Cortex of kidney (tissue), 1 donor: ENCODE measurements at places on chromosomes 5 and 9.

GRCh38 chr9:35000535-35001284, 11.2 kb downstream of the DNAJB5 start:
- no peak for DNase-seq

GRCh38 chr9:34552986-34553385, 30.2 kb upstream of the ENHO start:
- no peak for DNase-seq

DNA sequence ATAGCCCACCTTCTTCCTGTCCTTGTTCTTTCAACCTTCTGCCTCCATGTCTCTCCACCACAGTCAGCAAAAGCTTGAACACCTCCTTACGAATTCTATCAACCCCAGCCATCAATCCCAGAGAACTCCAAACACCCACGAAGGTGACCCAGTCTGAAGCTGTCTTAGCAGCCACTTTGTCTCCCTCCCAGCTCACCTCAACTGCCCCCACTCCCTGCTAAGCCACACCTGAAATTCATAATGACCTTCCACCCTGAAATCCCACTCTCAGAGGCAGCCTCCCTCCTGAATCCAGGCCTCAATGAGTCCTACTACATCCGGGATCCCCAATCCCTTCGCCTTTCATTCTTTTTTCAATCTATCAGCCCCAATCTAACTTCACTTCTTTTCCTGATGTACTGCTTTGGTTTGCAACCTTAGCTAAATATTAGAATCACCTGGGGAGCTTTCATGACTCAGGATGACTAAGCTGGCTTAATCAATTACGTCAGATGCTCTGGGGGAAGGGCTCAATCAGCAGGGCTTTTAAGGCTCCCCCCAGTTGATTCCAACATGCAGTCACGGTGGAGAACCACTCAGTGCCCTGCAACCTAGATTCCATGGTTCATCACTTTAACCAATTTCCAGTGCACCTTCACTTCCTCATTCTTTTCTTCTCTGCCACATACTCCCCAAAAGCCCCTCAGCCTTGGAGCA, 32.2 kb downstream of the BHMT start:
- no peak for DNase-seq

- no peak for DNase-seq
Measured at GRCh38 chr5:107670087-107670931, 428 bp downstream of the EFNA5 start.

- DNase-seq: no peak
Measured at GRCh38 chr5:157066080-157066479, 7.2 kb upstream of the HAVCR1 start.

DNA sequence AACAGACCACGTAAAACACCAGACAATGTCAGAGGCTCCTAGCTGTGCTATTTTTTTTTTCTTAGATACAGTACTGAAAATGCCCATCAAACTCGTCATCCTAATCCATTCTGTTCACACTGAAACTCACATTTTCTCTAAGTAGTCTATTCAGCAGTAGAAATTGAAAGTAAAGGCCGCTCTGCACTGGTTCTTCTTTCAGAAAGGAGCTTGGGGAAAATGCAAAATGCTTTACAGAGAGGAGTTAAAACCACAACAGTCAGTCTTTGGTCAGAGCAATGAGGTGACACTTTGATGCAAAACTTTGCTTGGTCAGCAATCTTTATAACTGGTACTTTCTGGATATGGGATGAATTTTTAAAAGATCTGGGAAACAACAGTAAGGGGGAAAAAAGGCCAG, 43.8 kb upstream of the SUSD1 start:
- DNase-seq: no peak

GRCh38 chr9:92954049-92954861, 6.9 kb downstream of the FGD3 start:
- DNase-seq: no peak

- DNase-seq: no peak
Measured at GRCh38 chr9:89311346-89312221, 589 bp downstream of the CKS2 start.

DNA sequence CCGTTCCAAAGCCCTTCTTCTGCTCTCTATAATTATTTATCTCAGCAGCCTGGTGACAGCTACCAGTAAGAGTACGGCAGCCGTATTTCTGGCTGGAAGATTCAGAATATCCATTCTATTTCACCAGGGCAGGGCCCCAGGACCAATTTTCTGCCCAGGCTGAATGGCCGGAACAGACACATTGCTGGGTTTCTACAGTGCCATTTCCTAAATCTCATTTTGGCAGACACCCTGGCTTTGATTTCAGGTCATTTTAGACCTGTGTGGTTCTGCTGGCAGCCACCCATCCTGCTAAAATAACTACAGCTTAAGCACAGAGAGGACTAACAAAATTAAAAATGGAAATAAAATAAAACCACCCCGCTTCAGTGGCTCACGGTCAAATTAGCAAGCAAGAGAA, 95.0 kb downstream of the CRB2 start:
- DNase-seq: no peak

DNA sequence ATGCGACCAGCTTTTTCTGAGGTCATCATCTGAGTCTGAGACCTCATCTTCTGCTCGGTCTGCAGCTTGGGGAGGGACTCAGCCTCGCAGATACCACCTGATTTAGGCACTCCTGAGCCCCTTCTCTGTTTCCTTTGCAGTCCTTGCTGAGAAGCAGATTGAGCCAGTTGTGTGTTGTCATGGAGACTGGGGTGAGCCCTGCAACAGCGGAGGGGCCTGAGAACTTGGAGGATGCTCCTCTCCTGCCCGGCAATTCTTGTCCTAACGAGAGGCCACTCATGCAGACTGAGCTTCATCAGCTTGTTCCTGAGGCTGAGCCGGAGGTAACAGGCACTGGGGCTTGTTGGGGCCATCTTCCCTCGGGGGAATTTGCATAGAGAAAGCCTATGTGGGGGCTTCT, 19.2 kb downstream of the TEX53 start:
- DNase-seq: no peak

GRCh38 chr5:39587675-39588074, 162.9 kb upstream of the DAB2 start:
- DNase-seq: no peak

DNA sequence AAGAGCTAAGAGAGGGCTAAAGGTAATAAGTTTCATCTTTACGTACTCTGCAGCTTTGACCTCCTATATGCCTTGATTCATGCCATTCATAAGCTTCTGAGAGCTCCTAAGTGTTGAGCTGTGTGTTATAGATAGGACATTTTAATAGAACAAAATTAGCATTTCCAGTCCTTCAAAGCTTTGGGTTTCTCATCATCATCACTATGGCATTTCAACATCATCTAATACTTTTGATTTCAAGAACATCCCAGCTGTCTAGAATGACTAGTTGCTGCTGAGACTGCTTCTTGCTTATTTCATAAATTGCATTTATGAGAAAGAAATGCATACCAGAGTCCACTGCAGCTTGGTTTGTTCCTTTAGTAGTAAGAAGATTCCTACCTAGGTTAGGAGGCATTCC, 201.7 kb downstream of the SGCD start:
- DNase-seq: no peak

DNA sequence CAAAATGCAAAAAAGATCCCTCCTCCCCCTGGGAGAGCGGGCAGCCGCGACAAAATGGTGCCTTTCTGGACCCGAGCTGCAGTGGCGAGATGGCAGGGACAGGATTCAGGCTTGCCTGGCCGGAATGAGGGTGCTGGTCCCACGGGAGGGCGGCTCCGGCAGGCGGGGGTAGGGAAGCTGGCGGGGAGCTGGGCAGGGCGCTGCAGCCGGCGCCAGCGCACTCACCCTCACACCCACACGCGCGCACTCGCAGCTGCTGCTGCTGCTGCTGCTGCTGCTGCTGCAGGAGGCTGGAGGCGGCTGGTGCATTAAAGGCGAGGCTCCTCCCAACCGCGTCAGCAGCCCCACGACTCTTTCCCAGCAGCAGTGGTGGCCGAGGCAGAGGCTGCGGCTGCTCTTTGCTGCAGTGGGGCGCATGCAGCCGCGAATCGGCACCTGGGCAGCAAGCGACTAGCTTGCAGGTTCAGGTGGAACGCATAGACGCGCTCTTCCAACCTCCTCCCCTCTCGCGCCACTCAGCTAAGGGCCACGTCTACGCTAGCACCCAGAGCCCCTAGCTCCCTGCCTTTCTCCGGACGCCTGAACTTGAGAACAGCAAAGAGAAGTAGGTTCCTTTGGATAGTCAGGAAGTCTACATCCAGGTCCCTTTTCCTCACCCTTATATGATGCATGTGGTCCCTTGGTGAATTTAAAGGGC, at the start of gene PPP2R2B:
Gene PPP2R2B, minus strand, starts transcription at position 282 of the 697 bp plus-strand sequence.
- no peak for DNase-seq

DNA sequence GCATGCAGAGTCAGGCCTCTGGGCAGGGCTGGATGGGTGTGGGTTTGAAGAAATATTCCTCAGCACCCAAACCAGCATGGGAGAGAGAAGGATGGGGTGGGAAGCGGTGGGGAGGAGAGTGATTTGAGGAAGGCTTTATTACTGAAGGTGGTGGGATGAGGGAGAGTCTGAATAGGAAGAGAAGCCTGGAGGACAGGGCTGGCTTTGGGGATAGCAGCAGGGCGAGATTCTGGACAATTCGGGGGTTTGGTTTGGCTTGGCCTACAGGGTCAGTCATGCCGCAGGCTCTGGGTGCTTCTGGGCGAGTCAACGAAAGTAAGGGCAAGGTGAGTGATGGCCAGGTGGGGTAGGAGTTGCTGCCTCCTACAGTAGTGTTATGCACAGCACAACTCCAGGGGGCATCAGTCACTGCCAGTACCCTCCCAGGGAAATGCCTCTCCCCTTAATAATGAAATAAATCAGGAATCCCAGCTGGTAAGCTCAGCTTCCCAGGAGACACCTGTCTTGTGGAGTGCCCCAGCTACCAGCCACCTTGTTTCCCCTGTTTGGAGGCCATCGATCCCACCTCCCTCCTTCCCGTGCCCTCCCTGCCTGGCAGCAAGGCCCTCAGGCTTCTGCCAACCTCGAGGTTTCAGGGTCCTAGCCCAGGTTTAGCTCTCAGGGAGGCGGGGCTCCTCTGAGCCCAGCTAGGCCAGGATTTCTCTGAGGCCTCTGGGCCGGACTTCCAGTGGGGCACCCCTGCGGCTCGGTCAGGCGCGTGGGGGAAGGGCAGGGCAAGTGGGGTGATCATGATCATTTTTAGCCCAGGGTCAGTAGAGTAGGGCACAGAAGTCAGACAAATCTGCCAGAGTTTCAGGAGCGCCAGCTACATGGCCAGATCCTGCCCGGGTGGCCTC, 741 bp upstream of the NKX2-5 start:
- no peak for DNase-seq

DNA sequence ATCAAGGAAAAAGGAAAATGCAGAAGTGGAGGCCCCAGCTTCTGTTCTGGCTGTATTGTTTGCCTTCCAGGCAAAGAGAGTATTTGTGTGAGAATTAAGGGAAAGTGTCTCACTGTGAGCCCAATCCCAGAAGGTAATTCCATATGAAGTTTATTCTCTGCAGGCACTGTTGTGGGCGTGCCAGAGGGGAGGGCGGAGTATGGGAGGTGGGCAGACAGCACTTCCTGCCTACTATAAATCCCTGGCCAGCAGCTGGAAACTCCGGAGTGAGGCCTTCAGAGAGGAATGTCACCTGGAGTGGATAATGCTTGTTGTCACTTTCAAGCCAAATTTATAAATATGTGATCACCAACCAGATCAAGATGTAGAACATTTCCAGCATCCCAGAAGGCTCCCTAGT, 209.5 kb downstream of the ARHGAP26 start:
- no peak for DNase-seq

DNA sequence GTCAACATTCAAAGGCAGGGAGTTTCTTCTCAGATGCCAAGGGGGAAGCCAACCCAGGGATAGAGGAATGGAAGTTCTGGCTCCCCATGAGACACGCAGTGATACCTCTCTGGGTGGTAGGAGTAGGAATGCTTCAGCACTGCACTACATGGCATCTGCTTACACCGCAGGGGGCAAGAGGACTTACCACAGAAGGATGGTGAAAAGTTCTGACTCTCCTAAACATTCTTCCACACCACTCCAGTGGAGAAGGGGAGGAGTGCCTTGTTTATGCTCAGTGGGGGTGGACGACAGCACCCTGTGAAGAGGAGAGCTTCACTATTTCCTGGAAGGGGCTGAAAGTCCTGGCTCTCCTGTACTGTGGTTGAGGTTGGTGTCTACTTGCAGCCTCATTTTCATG, 1011.3 kb upstream of the WWC1 start:
- no peak for DNase-seq

GRCh38 chr9:21491756-21492155, 9.6 kb upstream of the IFNE start:
- DNase-seq: no peak

- no peak for DNase-seq
Measured at GRCh38 chr9:69237702-69238295, 63.7 kb downstream of the TJP2 start.

- no peak for DNase-seq
Measured at GRCh38 chr5:1490376-1490775, 33.4 kb downstream of the LPCAT1 start.

DNA sequence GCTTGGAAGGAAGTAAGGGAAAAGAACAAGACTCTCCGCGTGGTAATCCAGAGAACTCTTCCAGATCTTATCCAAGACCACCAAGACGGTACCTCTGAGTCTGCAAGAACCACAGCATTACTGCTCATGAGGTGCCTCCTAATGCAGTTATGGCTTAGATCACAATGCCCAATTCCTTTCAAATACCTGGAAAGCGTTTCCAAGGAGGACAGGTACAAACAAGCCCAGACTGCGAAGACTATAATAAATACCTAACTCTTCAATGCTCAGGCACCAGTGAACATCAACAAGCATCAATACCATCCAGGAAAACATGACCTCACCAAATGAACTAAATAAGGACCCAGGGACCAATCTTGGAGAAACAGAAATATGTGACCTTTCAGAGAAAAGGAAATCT, 325.5 kb downstream of the CWC27 start:
- DNase-seq: no peak

GRCh38 chr9:72210522-72210921, 61.3 kb downstream of the GDA start:
- no peak for DNase-seq
